ENCODE measurements at places on chromosomes 4 and X. TPM values are rescaled to one million over a fixed set of nuclear protein-coding genes. Genes with fewer than 3 reads are reported as not detected.

SYP gene
- total RNA-seq = 23.3 TPM

VSIG4 gene
- not detected for total RNA-seq

TRPC5OS gene
- not detected for total RNA-seq

PGAM4 gene
- total RNA-seq = not detected

DNA sequence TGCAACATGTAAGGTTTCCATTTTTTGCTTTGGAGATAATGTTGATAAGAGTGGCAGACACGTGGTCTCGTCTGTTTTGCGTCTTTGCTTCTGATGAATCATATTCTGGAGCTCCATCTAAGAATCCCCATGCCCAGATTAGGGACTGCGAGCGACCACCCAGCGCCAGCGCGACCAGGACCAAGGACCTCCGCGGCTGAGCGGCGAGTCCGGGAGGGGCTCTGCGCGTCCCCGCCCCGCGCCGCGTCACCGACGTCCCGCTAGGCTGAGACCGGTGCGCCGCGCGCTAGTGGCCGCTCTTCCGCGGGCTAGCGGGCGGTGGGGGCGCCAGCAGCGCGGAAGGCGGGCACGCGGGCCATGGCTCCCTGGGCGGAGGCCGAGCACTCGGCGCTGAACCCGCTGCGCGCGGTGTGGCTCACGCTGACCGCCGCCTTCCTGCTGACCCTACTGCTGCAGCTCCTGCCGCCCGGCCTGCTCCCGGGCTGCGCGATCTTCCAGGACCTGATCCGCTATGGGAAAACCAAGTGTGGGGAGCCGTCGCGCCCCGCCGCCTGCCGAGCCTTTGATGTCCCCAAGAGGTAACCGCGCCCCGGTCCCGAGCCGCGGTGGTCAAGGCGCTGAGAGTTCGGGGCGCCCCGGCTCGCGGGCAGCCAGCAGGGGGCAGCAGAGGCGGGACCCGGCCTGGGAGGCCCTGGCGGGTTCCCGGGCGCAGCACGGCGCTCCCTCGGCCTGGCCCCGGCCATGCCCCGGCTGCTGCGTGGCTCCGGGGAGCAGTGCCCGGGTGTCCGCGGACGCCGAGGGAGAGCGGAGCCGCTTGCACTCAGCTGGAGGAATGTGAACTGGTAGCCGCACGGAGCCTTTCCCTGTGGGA is at the start of gene SRD5A3:
Gene SRD5A3, plus strand, starts transcription at position 263 of the 871 bp plus-strand sequence. Its CDS starts 95 bp downstream, at position 358.
- peaks cover 9% of the 10 kb centered on the region for H3K4me1 ChIP-seq
- peak within 1 kb of the TSS; percentile 55 for H3K4me3 ChIP-seq
- H3K27ac ChIP-seq = peak within 1 kb of the TSS; percentile 93
- H3K36me3 ChIP-seq = no peaks in the 10 kb centered on the region
- H3K27me3 ChIP-seq = no peaks in the 10 kb centered on the region

DNA sequence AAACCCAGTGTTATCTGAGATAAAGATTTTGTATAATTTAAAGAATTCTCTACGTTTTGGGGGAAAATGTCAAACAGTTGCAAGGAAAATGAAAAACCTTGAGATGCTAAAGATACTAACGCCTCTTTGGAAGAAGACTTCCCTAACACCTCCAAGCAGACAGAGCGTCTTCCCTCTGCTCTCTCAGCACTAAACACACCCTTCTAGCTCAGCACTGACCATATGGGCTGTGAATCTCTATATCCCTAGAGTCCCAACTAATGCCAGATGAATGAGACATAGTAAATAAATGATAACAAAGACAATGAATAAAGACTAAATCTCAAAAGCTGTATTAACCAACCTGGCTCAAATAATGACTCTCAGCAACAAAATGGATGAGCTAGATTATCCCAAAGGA is 13.3 kb downstream of the FUNDC1 start:
- no peak overlapping the region for H3K27ac ChIP-seq
- H3K27me3 ChIP-seq = no peaks in the 10 kb centered on the region
- no peak for DNase-seq
- no peaks in the 10 kb centered on the region for H3K4me1 ChIP-seq
- H3K36me3 ChIP-seq = no peaks in the 10 kb centered on the region

- peak; percentile 42 for DNase-seq
- no peaks in the 10 kb centered on the region for H3K4me1 ChIP-seq
- no peaks in the 10 kb centered on the region for H3K36me3 ChIP-seq
Measured at GRCh38 chr4:186948361-186949242, 224.9 kb upstream of the FAT1 start.

DNA sequence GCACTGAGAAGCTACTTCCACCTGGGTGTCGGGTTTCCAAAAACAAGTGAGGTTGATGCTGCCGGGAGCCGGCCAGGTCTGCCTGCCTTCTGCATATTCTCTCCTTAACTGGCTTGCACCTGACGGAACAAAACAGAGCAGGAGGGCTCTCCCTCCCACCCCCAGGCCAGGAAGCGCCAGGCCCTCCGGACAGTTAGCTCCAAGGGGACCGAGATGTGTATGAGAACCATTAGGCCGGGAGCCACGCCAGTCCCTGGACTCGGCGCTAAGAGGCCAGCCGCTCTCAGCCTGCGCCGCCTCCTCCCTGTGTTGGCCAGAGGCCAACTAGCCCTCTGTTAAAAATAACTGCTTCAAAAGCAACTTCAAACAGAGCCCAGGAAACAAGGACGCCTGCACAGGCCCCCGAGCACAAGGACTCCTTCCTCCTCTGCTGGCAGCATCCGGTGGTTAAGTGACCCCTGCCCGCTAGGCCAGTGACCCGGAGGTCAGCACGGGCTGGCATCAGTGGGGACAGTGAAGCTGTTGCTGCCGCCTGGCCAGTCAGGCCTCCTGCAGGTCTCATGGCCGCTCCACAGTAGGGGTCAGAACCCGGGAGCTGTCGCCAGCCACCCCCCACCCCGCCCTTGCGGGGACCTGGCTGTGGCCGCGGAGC is 107.9 kb downstream of the ABLIM2 start:
- no peaks in the 10 kb centered on the region for H3K36me3 ChIP-seq
- no peaks in the 10 kb centered on the region for H3K4me1 ChIP-seq
- no peak overlapping the region for H3K27ac ChIP-seq
- H3K27me3 ChIP-seq = no peaks in the 10 kb centered on the region
- no peak overlapping the region for H3K4me3 ChIP-seq
- no peak for DNase-seq

DNA sequence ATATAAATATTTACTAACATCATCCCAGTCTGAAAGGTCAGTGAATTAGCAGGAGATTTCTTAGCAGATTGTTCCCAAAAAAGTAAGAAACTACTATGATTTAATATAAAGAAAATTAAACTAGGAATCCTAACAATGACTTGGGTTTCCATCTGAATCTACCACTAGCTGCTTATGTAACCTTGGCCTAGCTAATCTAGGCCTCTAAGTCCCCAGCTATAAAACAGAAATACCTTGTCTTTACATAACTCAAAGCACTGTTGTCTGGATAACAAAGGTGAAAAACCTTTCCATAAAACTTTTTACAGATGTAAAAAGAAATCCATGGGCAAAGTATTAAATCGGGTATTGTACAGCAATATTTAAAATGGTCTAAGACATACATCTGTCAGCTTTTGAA is 3.0 kb downstream of the FBXL5 start:
- no peaks in the 10 kb centered on the region for H3K36me3 ChIP-seq
- H3K27me3 ChIP-seq = no peaks in the 10 kb centered on the region
- no peak for DNase-seq
- H3K4me1 ChIP-seq = peaks cover 14% of the 10 kb centered on the region
- no peak overlapping the region for H3K27ac ChIP-seq

DNA sequence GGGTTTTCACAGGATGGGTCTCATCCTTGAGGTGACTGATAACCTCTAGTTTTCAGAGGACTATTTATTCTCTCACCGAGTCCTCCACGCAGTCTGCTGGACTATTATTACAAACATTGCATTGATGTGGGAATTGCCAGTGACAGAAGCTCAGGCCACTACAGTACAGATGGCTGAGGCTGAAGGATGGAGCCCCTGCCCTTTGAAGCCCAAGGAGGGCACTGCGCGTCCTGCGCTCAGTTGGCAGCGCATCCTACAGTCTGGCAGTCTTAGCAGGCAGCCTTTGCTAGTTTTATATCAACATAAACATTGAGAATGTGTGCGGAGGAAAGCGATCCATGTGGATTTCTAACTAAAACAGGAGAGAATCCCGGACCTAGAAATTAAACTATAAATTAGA is 1.5 kb upstream of the RELL1 start:
- H3K27me3 ChIP-seq = no peaks in the 10 kb centered on the region
- no peak overlapping the region for H3K27ac ChIP-seq
- peaks cover 21% of the 10 kb centered on the region for H3K4me1 ChIP-seq
- no peak for DNase-seq
- no peaks in the 10 kb centered on the region for H3K36me3 ChIP-seq

- no peaks in the 10 kb centered on the region for H3K36me3 ChIP-seq
- DNase-seq = no peak
- H3K4me1 ChIP-seq = no peaks in the 10 kb centered on the region
- H3K4me3 ChIP-seq = no peak overlapping the region
- no peak overlapping the region for H3K27ac ChIP-seq
- H3K27me3 ChIP-seq = no peaks in the 10 kb centered on the region
Measured at GRCh38 chr4:146123231-146123630, 52.3 kb upstream of the LSM6 start.

GRCh38 chr4:165294907-165295306 is 32.6 kb upstream of the MSMO1 start:
- no peak for DNase-seq
- no peak overlapping the region for H3K27ac ChIP-seq
- no peaks in the 10 kb centered on the region for H3K27me3 ChIP-seq
- H3K4me1 ChIP-seq = no peaks in the 10 kb centered on the region
- no peak overlapping the region for H3K4me3 ChIP-seq
